ENCODE measurements at places on chromosomes 4 and X. TPM values are rescaled to one million over a fixed set of nuclear protein-coding genes. Genes with fewer than 3 reads are reported as not detected.

DNA sequence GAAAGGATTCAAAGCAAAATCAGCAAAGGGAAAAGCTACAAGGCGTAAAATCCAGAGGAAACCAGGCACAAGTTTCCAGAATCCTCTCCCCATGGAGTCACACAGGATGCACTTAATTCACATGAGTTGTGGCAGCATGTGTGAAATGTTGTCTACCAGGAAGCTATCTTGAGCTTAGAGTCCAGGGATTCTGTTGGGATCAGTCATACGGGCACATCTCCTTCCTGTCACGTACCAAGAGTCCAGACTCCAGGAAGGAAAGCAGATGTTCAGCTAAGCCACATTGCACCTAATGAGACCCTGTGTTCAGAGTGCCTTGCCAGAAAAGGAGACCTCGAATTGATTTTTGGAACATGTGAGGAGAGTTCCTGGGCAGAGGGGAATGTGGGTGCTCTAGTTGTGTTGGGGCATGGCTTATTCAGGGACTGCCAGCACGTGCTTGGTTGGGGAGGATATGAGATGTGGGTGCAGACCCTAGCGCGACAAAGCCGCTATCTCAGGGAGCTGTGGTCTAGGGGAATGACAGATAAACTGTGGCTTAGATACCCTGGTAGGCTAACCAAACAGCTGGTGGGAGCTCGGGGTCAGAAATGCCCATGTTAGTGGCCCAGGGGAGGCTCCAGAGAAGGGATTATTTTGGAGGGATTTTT, 70.0 kb downstream of the EVC start:
- H3K4me1 ChIP-seq, result no peaks in the 10 kb centered on the region
- no peak overlapping the region for H3K27ac ChIP-seq
- no peak overlapping the region for H3K4me3 ChIP-seq

GRCh38 chr4:177640864-177641263, 198.6 kb upstream of the AGA start:
- no peaks in the 10 kb centered on the region for H3K27me3 ChIP-seq
- no peak for DNase-seq
- H3K36me3 ChIP-seq, result no peaks in the 10 kb centered on the region
- H3K4me1 ChIP-seq, result no peaks in the 10 kb centered on the region
- H3K4me3 ChIP-seq, result no peak overlapping the region

- no peaks in the 10 kb centered on the region for H3K36me3 ChIP-seq
- H3K27me3 ChIP-seq, result peaks cover 6% of the 10 kb centered on the region
These were observed 44.5 kb upstream of the TBC1D9 start for GRCh38 chr4:140800666-140801065.

- H3K4me3 ChIP-seq, result peak overlapping the region; percentile 17
- no peak for DNase-seq
- H3K27ac ChIP-seq, result peak overlapping the region; percentile 90
- no peaks in the 10 kb centered on the region for H3K27me3 ChIP-seq
- H3K4me1 ChIP-seq, result peaks cover 76% of the 10 kb centered on the region
These were observed 46.0 kb upstream of the CLNK start for GRCh38 chr4:10730590-10730989.

DNA sequence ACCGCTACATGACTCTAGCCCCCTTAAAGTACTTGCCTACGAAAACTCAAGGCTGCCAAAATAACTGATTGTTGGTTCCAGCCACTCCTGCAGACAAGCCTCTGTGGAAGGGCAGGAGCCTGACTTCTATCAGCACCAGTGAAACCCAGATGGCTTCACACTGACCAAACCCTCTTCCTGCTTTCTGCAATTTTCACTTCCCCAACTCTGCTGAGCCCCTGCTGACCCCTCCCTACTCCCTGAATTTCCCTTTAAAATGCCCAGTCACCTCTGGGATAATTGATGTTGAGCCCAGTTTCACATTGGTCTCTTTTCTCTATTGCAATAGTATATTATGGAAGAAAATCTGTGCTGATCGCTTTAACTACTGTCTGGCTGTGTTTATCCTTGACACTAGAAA, 61.6 kb upstream of the STS start:
- H3K27ac ChIP-seq, result no peak overlapping the region
- peaks cover 47% of the 10 kb centered on the region for H3K4me1 ChIP-seq
- no peak overlapping the region for H3K4me3 ChIP-seq

The GCNA gene
- total RNA-seq, result 3.5 TPM

- peaks cover 60% of the 10 kb centered on the region for H3K4me1 ChIP-seq
- H3K27me3 ChIP-seq, result no peaks in the 10 kb centered on the region
- H3K4me3 ChIP-seq, result no peak overlapping the region
- H3K36me3 ChIP-seq, result peaks cover 15% of the 10 kb centered on the region
- no peak overlapping the region for H3K27ac ChIP-seq
These were observed 89.8 kb upstream of the TNIP3 start for GRCh38 chr4:121253961-121254360.

The CYSLTR1 gene
- total RNA-seq, result 10.2 TPM

The HSFX1 gene
- total RNA-seq, result 0.57 TPM

DNA sequence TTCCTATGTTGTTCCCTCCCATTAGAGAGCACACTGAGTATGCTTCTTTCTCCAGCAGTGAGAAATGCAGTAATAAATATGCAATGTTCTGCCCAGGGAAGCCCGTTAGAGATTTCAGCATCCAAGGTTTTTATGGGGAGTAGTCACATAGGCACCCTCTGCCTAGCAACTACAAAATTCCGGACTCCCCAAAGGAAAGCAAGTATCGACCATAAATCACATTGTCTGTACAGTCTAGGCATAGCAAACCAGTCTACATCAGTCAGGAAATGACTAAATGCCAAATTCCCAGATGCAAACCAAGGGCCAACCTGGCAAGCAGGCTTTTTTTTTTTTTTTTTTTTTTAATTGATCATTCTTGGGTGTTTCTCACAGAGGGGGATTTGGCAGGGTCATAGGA, 34.8 kb downstream of the GPR101 start:
- no peak for DNase-seq
- H3K27me3 ChIP-seq, result no peaks in the 10 kb centered on the region
- no peak overlapping the region for H3K27ac ChIP-seq
- no peaks in the 10 kb centered on the region for H3K4me1 ChIP-seq

GRCh38 chrX:146055733-146056132, 238.1 kb downstream of the SLITRK2 start:
- no peak overlapping the region for H3K27ac ChIP-seq
- no peaks in the 10 kb centered on the region for H3K36me3 ChIP-seq
- H3K4me1 ChIP-seq, result no peaks in the 10 kb centered on the region

GRCh38 chr4:117796677-117797076, 237.6 kb upstream of the NDST3 start:
- H3K4me1 ChIP-seq, result no peaks in the 10 kb centered on the region
- no peaks in the 10 kb centered on the region for H3K27me3 ChIP-seq
- H3K36me3 ChIP-seq, result no peaks in the 10 kb centered on the region
- no peak overlapping the region for H3K4me3 ChIP-seq
- DNase-seq, result no peak
- H3K27ac ChIP-seq, result no peak overlapping the region

The ETDA gene
- total RNA-seq, result not detected

- peak overlapping the region; percentile 88 for H3K27ac ChIP-seq
- H3K4me1 ChIP-seq, result peaks cover 37% of the 10 kb centered on the region
- no peaks in the 10 kb centered on the region for H3K36me3 ChIP-seq
- no peaks in the 10 kb centered on the region for H3K27me3 ChIP-seq
- no peak for DNase-seq
These were observed 113.6 kb downstream of the GLUD2 start for GRCh38 chrX:121160987-121161386.

The HERC3 gene
- total RNA-seq, result 22.1 TPM

DNA sequence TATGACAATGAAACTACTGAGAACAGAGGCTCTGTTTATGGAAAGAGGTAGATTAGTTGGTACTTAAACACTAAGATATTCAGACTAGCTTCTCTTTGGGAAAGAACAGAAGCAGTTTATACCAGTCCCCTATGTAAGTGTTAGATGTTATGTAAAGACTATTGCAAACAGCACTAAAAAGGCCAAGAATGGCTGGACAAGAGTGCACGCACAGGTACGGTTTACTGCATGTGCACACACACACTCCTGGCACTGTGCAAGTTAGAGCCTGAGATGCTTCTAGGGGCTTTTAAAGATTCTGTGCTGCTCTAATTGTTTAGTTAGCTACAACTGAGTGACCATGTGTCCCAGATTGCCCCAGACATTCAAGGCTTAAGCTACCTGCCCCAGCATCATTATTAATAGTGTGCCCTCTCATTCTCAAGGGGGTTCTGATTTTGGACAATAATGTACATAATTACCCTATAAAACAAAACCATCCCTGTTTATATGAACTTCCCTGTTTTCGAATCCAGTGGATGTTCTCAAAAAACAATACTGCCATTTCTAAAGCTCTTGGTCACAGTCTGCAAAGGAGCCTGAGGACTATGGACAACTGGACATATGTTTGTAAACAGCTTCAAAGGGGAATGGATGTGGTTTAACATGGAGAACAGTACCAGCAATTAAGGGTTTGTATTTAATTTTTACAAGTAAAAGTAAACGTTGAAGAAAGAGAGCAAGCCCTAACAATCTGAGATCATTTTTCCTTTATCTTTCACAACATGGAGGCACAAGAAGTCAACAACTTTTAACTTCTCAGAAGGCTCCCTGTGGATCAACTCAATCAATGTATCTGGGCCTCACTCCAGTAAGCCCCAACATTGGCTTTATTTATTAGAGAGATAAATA, 2.0 kb downstream of the SETD7 start:
- H3K36me3 ChIP-seq, result no peaks in the 10 kb centered on the region
- H3K27ac ChIP-seq, result no peak overlapping the region
- H3K4me1 ChIP-seq, result peaks cover 40% of the 10 kb centered on the region
- no peak for DNase-seq
- peaks cover 4% of the 10 kb centered on the region for H3K27me3 ChIP-seq

The PLAC8 gene
- 31.5 TPM for total RNA-seq

DNA sequence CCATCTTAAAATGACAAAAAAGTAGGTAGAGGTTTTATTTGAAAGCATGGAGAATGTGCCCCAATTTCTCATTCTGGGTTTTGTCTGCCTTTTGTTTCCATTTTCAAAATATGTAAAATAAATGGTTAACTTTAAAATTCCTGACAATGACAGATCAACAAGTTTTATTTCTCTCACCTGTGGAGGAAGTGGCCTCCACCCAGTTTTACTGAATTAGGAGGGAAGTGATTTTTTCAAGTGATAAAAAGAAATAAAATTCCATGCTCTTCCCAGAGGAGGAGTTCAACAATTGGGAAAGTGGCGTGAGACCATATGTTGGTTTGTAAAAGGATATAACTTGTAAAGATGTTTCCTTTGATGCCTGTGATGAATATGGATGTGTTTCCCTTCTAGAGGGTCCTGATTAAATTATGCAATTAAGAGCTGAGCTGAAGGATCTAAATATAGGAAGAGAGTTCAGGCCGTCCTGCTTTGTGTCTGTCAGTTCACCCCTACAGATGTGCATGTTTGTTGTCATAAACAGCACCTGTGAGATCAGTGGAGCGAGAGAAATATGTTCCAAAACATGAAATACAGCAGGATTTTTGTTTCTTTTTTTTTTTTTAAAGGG, 19.5 kb downstream of the SMAD1 start:
- no peaks in the 10 kb centered on the region for H3K36me3 ChIP-seq
- no peak overlapping the region for H3K4me3 ChIP-seq
- no peak overlapping the region for H3K27ac ChIP-seq
- no peak for DNase-seq

GRCh38 chrX:63428348-63428747, 77.2 kb upstream of the SPIN4 start:
- no peak overlapping the region for H3K27ac ChIP-seq
- no peak overlapping the region for H3K4me3 ChIP-seq
- no peaks in the 10 kb centered on the region for H3K27me3 ChIP-seq
- no peaks in the 10 kb centered on the region for H3K4me1 ChIP-seq
- no peak for DNase-seq

The MMRN1 gene
- total RNA-seq, result not detected

GRCh38 chr4:176906709-176907108, 114.0 kb upstream of the VEGFC start:
- peaks cover 13% of the 10 kb centered on the region for H3K4me1 ChIP-seq
- H3K27ac ChIP-seq, result no peak overlapping the region
- H3K27me3 ChIP-seq, result peaks cover 2% of the 10 kb centered on the region
- H3K36me3 ChIP-seq, result no peaks in the 10 kb centered on the region

GRCh38 chr4:153365003-153365402, 20.5 kb downstream of the MND1 start:
- peaks cover 82% of the 10 kb centered on the region for H3K36me3 ChIP-seq
- no peak for DNase-seq
- H3K27me3 ChIP-seq, result no peaks in the 10 kb centered on the region
- H3K27ac ChIP-seq, result no peak overlapping the region
- H3K4me3 ChIP-seq, result no peak overlapping the region

GRCh38 chr4:137677863-137678262, 145.6 kb upstream of the PCDH18 start:
- no peak overlapping the region for H3K27ac ChIP-seq
- H3K4me1 ChIP-seq, result no peaks in the 10 kb centered on the region
- no peak overlapping the region for H3K4me3 ChIP-seq
- no peak for DNase-seq

DNA sequence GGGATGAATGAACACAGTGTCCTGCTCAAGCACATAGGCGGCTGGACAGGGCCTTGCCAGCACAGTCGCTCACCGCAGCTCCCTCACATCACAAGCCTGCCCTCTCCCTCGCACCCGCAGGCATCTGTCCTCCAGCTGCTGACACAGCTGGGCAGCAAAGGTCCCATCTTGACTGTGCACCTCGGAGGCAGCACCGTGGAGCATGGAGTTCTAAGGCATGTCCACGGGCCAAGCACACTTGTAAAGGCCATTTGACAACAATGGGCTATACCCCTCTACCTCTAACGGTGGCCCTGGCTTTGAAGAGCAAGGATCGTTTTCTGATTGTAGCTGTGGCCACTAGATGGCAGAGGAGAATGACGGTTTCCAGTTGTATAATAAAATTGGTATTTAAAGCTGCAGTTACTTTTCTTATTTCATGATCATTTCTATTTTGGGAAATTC, 53.8 kb downstream of the APLN start:
- no peak overlapping the region for H3K27ac ChIP-seq
- H3K27me3 ChIP-seq, result no peaks in the 10 kb centered on the region
- H3K4me3 ChIP-seq, result no peak overlapping the region
- H3K36me3 ChIP-seq, result no peaks in the 10 kb centered on the region
- no peak for DNase-seq

DNA sequence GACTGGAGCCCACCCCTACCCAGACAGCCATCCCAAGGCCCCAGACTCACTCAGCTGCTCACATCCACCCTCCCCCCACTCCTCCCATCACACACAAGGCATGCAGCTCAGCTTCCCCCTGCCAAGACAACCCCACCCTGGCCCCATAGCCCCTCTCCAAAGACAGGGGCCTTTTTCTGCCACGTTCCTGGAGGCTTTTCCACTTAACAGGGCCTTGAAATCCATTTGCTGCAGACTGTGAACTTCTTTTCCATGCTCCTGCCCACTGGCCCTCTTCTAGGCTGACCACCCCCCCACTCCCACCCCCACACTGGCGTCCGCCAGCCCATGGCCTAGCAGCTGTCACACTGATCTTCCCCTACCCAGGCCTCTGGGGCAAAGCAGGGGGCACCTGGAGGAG, 76.0 kb downstream of the PJA1 start:
- no peak overlapping the region for H3K27ac ChIP-seq
- H3K27me3 ChIP-seq, result no peaks in the 10 kb centered on the region
- H3K4me1 ChIP-seq, result no peaks in the 10 kb centered on the region

DNA sequence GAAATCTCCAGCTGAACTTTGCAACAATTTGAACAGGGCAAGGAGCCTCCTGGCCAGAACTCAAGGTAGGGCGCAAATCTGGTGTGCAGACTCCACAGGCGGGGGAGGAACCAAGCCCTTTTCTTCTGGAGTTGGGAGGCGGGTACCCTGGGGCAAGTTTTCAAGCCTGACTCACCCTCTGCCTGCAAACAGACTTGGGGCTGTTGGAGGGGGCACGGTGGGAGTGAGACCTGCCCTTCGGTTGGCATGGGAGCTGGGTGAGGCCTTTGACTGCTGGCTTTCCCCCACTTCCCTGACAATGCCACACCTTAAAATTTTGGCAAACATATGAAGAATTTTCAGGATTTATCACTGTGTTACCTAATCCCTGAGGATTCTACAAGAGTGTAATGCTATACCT, 709.8 kb upstream of the DIAPH2 start:
- DNase-seq, result no peak
- H3K4me3 ChIP-seq, result no peak overlapping the region
- no peak overlapping the region for H3K27ac ChIP-seq

Measured in activated T-helper 2 cell treated with anti-CD3 and anti-CD28 coated beads, Interferon-gamma antibody, Interleukin-2, Interleukin-4, amounts not matched to agents 10 μg/mL and 5 μg/mL and 100 μg/mL, durations not matched to agents 14 hours and 24 hours and 36 hours (primary cell).